ENCODE measurements at places on chromosomes 2 and 18.

DNA sequence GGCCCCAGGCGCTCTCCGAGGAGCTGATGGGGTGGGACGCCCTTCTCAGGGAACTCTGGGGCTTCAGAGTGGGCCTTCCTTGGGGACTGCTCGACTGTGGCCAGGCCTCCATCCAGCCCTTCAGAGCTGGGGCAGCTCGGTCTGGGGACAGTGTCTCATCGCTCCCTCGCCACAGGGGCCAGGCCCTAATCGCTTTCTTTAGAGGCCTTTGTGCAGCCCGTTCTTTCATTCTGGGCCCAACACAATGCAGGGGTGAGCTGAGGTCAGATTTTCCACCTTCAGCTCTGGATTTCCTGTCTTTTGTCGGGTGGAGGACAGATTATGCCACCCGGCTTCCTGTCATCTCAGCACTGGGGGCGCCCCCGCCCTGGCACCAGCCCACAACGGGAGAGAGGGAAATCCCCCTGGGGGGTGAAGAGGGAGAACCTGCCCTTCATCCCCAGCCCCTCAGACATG, 25.2 kb downstream of the MYCN start:
- peak; percentile 60 for DNase-seq

- no peak for DNase-seq
These were observed 523.1 kb upstream of the HS6ST1 start for GRCh38 chr2:128841803-128842202.

DNA sequence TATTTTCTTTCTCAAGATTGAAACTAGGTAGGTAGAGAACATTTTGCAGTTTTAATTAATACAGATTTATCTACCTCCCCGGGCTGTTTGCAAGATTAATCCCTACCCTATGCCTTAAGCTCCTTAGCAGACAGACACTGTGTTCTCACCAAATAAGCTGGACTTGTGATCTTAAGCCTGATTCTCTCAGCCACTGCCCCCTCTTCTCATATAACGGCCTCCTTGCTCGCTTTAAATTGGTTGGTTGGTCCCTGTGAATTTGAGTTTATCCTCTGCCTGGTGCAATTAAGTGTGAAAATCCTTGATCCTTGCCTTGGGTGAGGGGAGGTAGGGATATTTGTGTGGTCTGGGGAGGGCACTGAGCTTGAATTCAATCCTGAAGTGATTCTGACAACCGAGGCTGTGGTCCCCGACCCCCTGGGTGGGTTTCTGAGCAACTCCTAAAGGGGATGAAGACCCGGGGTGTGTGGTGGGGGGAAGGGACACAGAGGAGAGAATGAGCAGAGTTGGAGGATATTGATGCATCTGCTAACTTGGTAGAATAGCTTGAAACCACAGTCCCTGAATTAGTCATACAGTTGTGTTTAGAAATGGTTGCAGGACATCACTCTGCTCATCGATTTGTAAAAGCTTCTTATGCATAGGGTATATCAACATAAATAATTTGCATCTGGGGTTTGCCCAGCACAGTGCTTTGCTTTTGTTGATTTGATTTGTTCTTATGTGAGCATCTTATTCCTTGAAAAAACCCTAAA, 36.9 kb upstream of the NCKAP5 start:
- DNase-seq, result no peak

DNA sequence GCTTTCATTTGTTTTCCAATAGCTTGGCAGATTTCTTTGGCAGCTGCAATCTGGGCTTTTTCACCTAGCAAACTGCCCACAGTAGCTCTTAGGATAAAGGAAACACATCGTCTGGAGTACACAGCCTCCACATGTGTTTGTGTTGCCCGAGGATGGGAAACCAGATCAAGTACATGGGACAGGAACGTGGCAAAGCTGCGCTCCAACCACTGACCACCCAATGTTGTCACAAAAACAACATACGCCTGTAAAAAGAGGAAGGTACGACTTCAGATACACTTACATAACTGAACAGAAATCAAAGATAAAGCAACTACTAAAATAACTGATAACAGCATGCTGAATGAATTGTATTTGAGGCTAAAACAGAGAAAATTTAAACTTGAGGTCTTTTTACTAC, 15.5 kb downstream of the HEATR5B start:
- DNase-seq, result no peak

DNA sequence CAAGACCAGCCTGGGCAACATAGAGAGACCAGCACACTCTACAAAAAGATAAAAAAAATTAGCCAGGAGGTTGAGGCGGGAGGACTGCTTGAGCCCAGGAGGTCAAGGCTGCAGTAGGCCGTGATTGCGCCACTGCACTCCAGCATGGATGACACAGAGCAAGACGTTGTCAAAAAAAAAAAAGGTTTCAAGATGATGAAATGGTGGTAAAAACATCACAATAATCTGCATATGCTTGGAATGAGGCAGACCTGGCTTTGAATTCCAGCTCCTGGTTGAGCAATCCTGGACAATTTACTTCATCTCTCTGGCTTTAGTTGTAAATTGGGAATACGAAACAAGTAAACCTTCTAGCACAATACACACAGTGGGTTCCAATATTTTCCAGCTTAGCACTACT, 24.1 kb downstream of the USP40 start:
- no peak for DNase-seq

DNA sequence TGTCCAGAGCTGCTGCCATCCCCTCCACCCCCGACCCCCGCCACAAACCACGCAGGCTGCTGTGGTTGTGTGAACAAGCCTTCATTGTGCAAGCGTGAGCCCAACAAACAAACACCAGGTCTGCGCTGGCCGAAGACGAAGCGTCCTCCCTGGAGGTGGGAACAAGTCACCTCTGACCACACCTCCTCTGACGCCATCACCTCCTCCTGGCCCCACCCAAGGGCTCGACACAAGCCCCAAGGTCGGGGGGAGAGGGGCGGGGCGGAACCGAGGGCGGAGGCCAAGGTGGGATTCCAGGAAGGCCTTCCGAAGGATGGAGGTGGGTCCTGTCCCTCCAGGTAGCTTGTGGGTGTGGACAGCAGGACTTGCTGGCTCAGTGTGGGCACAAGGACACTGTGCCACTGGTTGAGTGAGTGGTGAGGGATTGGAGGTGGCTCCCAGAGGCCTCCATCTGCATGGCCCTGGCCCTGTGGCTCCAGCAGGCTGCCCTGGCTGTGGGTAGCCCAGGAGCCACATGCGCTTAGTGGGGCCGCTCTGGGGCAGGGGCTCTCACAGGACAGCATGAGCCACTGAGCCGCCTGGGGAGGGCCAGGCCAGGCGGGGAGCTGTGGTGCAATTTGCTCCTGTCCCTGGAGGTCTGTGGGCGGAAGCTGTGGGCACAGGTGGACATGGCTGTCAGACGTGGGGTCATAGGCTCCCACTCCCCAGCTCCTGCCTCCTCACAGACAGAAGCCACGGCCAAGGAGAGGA, 7.4 kb upstream of the GPR17 start:
- no peak for DNase-seq

DNA sequence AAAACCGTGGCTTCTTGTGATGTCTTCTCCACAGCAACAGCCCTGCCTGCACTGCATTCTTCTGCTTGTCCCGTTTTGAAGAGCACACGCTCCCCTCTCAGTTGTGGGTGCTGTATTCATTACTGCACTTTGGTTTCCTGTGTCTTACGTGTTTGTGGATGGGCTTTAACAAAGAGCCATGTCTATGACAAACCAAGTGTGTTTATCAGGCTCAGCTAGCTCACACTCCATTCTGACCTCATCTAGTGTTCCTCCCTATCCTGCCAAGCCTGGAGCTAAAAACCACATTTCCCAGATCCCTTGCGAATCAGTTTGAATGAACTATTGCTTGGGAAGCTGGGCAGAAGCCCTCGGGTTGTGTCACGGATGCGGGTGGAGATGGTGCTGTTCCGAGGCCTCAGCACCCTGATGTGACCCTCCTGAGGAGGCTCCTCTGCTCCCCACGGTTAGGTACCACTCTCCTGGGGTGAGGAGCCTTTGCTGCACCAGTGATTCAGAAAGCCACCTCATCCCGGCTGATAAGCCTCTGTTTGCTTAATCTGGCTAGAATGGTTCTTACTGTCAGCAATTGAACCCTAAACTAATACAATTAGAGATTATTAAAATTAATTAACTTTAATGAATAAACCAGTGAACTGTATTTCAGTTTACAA, 116.5 kb downstream of the GALR1 start:
- DNase-seq, result no peak
